ENCODE measurements at places on chromosomes 7 and 10. TPM values are rescaled to one million over a fixed set of nuclear protein-coding genes. Genes with fewer than 3 reads are reported as not detected.

The TMEM139 gene
- total RNA-seq, result 0.62 TPM

The CPXM2 gene
- not detected for total RNA-seq

The TSPAN12 gene
- total RNA-seq, result 13.3 TPM

The SLC39A12 gene
- total RNA-seq, result not detected

The ADAM12 gene
- 1.3 TPM for total RNA-seq

The ZNF117 gene
- 0.70 TPM for total RNA-seq

The PLEKHS1 gene
- 0.80 TPM for total RNA-seq

The ZP3 gene
- total RNA-seq, result 0.97 TPM

The CELF2 gene
- 0.72 TPM for total RNA-seq

The ACTR3C gene
- not detected for total RNA-seq

The SEMA3C gene
- 150 TPM for total RNA-seq

The CYP2C9 gene
- not detected for total RNA-seq

The ACSM6 gene
- total RNA-seq, result not detected

The UBE2D1 gene
- 23.0 TPM for total RNA-seq

The SGMS1 gene
- 8.2 TPM for total RNA-seq

The ZNF853 gene
- total RNA-seq, result 3.7 TPM

The NANOS1 gene
- 4.7 TPM for total RNA-seq

The VPS37D gene
- total RNA-seq, result 6.3 TPM

The NFKB2 gene
- 6.1 TPM for total RNA-seq

The LIPN gene
- total RNA-seq, result not detected

The CC2D2B gene
- not detected for total RNA-seq

The EEPD1 gene
- 9.4 TPM for total RNA-seq

The STEAP4 gene
- total RNA-seq, result 0.02 TPM

The SLC18A2 gene
- 0.02 TPM for total RNA-seq

The CUX1 gene
- 20.1 TPM for total RNA-seq

The GNGT1 gene
- total RNA-seq, result not detected

The ETV1 gene
- total RNA-seq, result 26.3 TPM

The IGFBP1 gene
- not detected for total RNA-seq

The UNCX gene
- total RNA-seq, result not detected

The AMPH gene
- total RNA-seq, result 7.3 TPM

The CXCL12 gene
- 0.06 TPM for total RNA-seq

The PDE6C gene
- not detected for total RNA-seq
